ENCODE measurements at places on chromosomes 12 and 14. TPM values are rescaled to one million over a fixed set of nuclear protein-coding genes. Genes with fewer than 3 reads are reported as not detected.

ALKBH1 gene
- 9.8 TPM for total RNA-seq

HAL gene
- total RNA-seq: 0.26 TPM

SLCO1B1 gene
- total RNA-seq: not detected

BMAL2 gene
- 4.8 TPM for total RNA-seq

PTPRR gene
- total RNA-seq: 0.86 TPM
